Cerebellar nuclear complex (tissue), 1 donor: ENCODE measurements at places on chromosomes 7 and 10.

- DNase-seq = no peak
Observed at GRCh38 chr10:103265717-103266329, 11.1 kb upstream of the INA start.

DNA sequence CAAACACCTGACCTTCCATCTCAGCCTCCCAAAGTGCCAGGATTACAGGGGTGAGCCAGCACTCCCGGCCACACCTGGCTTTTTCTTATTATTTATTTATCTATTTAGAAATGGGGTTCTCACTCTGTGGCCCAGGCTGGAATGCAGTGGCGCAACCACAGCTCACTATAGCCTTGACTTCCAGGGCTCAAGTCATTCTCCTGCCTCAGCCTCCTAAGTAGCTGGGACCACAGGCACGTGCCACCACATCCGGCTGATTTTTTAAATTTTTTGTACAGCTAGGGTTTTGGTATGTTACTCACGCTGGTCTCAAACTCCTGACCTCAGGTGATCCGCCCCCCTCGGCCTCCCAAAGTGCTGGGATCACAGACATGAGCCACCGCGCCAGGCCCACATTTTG lies 56.9 kb upstream of the MYL10 start:
- DNase-seq = no peak

- DNase-seq = peak; percentile 3
Observed at GRCh38 chr7:77727936-77728701, 31.9 kb downstream of the RSBN1L start.

GRCh38 chr10:69866688-69867461 lies 65.2 kb downstream of the COL13A1 start:
- DNase-seq = no peak

DNA sequence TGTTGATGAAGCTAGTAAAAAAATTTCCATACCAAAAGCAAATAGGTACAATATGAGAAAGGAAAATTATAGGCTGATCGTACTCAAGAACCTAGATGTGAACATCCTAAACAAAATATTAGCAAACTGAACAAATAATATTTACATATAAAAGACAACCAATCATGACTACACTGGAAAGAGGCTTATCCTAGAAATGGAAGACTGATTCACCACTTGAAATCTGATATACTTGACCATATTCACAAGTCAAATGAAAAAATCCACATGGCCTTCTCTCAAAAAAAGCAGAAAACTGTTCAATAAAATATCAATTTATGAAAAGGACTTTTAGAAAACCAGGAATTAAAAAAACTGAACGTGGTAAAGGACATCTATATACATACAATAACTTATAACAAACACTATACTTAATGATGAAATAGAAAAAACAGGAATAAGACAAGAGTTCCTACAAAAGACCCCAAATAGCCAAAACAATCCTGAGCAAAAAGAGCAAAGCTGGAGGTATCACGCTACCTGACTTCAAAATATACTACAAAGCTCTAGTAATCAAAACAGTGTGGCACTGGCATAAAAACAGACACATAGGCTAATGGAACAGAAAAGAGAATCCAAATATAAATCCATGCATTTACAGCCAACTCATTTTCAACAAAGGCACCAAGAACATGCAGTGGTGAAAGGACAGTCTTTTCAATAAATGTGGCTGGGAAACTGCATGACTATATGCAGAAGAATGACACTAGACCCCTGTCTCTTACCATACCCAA lies 29.2 kb upstream of the FAM180A start:
- DNase-seq = no peak

DNA sequence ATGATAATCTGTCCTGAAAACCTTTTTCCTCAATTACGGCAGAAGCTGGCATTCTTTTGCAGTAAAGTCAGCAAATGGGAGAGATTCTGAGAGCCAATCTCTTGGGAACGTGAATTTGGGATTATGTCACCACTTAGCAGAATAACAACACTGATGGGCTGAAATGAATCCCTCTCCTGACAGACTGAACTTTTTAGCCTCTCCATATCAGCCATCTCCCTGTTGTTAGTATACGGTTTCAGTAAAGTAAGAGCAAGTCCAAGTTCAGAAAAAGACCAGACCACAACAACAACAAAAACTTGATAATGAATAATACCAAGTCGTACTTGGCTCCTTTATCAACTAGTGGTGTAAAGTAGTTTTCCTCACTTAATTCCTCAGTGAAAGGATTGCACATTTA lies 1048.8 kb downstream of the GATA3 start:
- DNase-seq = no peak

DNA sequence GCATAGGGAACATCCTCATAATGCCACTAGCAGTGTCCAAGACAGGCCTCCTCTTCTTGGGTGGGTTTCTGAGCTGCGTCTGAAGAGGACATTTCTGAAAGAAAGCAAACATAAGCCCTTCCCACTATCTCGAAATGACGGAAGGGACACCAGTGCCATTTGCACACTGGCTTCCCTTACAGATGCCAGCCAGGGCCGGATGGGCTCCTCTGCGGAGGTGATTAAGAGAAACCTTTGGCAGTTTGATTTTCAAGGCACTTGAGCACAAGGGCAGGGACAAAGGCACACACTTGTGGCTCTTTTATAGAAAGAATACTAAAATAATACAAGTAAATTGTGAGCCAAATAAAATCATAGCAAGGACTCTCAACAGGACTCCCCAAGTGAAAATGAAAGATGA lies 106.6 kb upstream of the CELF2 start:
- no peak for DNase-seq

GRCh38 chr10:9211228-9211627 lies 1156.7 kb downstream of the GATA3 start:
- no peak for DNase-seq

GRCh38 chr10:2475711-2476217 lies 591.6 kb upstream of the PFKP start:
- no peak for DNase-seq

DNA sequence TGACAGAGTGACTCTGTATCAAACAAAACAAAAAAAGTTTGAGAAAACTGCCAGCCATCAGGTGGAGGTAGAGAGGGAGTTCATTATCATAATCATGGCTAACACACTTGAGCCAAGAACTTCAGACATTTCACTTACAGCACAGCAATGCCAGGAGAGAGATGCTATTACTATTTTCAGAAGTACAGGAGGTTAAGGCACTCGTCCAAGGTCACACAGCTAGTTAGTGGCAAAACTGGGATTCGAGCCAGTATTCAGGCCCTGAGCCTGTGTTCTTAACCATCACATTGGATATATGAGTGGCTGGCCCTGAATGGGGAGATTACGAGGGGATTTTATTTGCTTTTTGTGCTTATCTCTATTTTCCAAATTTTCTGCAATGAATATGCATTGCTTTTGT lies 24.8 kb upstream of the UNC5B start:
- DNase-seq = no peak

DNA sequence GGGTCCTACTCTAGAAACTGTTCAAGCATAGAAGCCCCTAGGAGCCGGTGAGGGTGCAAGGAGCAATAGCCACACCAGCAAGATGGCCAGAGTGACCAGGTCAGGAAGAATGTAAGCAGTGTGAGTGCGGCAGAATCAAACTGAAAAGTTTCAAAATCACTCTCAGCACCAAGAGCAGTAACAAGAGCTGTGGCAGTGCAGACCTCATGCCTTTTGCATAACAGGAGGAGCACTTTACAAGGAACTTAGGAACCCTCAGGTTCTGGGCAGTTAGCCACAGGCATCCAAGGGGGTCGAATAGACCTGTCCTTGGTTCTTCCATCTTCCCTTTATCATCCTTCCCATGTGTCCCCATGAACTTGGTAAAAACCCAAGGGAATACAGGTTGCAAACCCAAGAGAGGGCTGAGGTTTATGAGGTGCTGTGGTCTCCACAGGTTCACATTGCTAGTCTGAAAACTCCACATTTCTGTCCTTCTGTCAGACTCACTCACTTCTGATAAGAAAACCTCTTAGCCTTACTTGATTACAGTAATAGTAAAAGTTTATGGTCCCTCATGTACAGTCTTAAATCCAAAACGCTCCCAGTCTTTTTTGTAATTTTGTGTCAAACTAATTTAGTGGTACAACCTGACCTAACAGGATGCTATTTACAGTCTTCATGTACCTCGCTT lies 78.4 kb downstream of the PON1 start:
- DNase-seq = no peak

GRCh38 chr7:80721883-80722615 lies 83.6 kb downstream of the CD36 start:
- DNase-seq = no peak

DNA sequence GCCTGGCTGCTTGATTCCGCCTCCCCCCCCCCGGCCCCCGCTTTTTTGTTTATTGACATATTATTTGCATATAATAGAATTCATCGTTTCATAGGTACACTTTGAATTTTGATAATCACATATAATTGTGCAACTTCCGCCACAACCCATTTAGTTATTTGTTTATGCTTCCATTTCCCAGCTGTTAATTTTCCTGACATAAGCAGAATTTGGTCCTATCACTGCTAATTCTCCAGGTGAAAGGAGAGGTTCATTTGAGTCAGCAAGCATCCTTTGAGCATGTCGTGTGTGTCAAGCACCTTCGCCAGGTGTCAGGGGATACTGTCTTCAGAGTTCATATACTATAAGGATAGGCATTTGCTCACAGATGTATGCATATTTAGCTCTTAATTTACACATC lies 102.2 kb downstream of the CELF2 start:
- DNase-seq = no peak

GRCh38 chr10:75015442-75015841 lies 96.0 kb upstream of the SAMD8 start:
- DNase-seq = no peak

DNA sequence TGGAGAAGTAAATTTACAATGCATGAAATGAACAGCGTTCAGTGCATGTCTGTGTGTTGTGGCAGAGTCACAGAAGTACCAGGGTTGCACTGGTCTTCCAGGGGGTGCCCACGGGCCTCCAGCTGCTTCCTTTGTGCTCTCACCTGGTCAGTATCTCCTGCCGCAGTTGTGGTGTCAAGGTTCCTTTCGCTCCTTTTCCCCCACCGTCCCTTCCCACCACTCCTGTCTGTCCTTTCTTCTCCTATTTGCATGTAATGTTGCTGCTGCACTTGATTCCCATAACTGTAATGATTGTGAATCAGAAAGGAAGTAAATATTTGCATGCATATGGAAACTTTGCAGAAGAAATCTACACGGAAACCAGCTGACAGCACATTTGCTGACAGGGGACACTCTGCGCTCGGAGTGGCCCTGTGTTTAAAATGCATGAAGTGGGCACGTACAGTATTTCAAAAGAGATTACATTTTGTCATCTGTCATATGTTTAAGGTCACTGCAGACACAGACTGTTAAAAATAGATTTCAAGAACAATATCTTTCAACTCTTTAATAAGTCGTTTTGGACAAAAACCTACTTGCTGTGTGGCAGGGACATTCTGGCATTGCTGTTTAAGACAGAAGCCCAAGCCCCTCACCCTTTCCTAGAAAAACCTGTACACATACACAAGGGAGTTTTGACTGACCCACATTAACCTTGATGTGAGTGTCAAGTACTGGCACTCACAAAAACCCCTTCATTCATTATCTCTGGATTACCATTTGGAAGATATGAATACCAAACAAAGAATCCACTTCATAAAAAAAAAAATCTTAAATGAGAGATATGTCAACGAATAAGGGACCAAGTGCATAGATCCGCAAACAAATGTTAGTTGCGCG lies 336.7 kb upstream of the KLF6 start:
- DNase-seq = no peak

DNA sequence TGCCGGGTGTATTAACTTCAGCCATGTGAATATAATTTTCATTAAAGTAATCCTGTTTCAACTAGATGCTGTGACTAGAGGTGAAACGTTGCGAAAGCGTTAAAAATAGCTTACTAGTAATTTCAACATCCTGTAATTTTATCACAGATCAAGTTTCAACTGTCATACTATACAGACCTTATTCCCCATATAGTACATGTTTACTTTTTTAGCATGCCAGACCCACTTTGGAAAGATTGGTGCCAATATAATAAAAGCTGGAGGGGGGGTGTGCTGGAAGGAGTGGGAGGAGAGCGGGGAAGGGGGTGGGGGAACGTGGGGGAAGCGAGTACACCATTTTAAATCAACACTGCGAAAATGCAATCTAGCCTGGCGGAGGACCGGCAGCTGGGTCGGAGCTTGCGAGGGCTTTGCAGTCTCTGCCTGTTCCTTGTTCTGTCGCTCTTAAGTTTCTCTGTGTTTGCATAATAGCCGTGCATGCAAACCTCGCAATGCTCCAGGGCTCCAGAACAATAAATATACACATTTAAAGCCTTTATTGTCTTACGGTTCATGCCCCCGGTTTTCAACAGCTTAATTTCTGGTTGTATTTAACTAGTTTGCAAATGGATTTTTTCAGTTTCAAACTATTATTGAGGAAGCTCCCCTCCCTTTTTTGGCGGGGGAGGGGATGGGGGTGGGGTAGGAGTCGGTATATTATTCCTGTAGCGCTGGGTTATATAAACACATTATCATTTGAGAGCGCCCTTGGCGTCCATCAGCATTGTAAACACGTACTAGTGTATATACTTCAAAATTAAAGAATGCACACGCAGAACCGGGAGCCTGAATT lies 1.3 kb upstream of the ARID5B start:
- no peak for DNase-seq

DNA sequence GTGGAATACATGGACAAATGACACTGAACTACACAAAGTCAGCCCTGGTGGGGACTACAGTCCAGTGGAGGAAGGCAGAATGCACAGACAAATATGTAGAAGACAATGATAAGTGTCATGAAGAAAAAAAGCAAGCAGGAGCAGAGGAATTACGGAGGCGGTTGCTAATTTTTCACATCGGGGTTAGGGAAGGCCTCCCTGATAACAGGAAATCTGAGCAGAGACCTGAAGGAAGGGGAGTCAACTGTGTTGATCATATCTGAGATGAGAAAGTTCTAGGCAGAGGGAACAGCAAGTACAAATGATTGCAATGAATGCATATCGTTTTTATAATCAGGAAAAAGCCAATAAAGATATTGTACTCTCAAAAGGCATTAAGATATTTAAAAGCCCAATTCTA lies 14.0 kb downstream of the KIAA1549 start:
- no peak for DNase-seq

DNA sequence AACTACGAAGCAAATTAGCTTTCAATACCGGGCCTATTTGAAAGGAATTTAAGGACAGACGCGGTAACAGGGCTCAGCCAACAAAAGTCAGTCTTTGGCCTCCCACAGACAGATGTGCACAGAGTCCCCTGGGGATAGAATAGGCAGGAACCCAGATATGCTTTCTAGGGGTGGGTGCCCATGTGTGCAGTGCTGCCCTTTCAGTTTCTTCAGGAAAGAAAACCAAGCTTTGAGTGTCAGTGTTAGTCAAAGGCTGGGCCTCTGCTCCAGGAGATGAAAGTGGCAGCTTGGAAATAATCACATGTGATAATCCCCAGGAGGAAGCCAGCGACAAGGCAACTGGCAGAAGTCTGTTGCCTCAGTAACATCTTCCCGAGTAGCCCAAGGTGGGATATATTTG lies 43.8 kb upstream of the CSTF2T start:
- DNase-seq = no peak
